ENCODE measurements at places on chromosomes 7 and 10. TPM values are rescaled to one million over a fixed set of nuclear protein-coding genes. Genes with fewer than 3 reads are reported as not detected.
A peak's percentile ranks its signal among the peaks of the same experiment; 100 is the strongest.

DNA sequence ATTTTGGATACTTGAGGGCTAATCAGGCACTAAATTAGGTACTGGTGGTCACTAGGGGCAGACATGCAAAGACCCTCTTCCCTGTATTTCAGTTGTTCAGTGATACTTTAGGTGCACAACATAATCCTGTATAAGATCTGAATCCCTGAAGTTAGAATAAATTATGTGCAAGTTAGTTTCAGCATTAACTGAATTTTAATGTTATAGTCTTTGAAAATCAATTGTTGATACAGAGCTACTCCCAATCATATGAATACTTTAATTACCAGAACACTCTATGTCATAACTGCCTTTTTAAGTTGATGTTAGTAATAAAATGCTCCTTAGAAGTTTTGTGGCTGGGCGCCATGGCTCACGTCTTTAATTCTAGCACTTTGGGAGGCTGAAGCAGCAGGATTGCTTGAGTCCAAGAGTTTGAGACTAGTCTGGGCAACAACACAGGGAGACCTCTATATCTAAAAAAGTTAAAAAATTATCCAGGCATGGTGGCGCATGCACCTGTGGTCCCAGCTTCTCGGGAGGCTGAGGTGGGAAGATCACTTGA lies 87.1 kb upstream of the SKAP2 start:
- no peak for DNase-seq

GRCh38 chr7:135300913-135301765 lies 67.5 kb downstream of the STRA8 start:
- DNase-seq: no peak

DNA sequence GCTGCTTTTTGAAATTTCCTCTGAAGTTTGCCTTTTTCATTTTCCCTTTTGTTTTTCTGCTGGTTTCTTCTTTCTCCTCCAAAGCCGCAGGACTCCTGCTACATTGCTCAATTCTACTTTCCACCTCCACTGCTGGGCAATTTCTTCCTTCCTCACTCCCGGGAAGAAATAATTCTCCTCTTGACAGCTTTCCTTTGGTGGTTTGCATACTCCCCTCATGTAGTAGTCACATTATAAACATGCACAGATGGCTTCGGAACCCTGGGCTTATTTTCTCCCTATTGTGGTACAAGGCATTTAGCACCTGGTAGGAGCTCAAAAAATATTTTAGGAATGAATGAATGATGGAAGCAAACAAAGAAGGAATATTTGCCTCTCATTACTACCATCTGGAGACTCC lies 977.2 kb downstream of the LRMDA start:
- no peak for DNase-seq

GRCh38 chr10:73965890-73966768 lies 31.8 kb upstream of the VCL start:
- peak; percentile 88 for DNase-seq

- DNase-seq: no peak
Observed at GRCh38 chr7:27113991-27114769, 11.7 kb upstream of the HOXA2 start.

GRCh38 chr7:80488406-80488805 lies 23.5 kb downstream of the GNAT3 start:
- DNase-seq: no peak

DNA sequence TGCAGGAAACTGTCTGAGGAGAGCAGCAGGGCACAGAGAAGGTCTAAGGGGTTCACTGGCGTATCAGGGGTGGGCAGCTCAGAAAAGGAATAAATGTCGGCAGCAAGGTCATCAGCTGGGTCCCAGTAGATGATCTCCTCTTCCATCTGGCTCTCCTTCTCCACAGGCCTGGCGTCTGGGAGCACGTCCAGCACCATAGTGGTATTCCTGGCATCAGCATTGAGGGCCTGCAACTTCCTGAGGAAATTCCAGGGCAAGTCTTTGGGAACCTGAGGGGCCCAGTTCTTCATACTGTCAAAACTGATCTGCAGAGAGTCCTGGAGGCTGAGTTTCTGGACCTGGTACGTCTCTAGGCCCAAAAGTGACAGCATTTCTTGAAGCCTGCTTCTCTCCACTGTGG lies 9.6 kb upstream of the MRPS24 start:
- no peak for DNase-seq

- no peak for DNase-seq
Observed at GRCh38 chr7:28687537-28687936, 270.6 kb downstream of the TRIL start.

- no peak for DNase-seq
Observed at GRCh38 chr7:87456247-87456646, 19.2 kb downstream of the ABCB4 start.

SMNDC1 gene
- 11.8 TPM for total RNA-seq

- DNase-seq: no peak
Observed at GRCh38 chr10:44792119-44792775, 118.9 kb upstream of the TMEM72 start.

DNA sequence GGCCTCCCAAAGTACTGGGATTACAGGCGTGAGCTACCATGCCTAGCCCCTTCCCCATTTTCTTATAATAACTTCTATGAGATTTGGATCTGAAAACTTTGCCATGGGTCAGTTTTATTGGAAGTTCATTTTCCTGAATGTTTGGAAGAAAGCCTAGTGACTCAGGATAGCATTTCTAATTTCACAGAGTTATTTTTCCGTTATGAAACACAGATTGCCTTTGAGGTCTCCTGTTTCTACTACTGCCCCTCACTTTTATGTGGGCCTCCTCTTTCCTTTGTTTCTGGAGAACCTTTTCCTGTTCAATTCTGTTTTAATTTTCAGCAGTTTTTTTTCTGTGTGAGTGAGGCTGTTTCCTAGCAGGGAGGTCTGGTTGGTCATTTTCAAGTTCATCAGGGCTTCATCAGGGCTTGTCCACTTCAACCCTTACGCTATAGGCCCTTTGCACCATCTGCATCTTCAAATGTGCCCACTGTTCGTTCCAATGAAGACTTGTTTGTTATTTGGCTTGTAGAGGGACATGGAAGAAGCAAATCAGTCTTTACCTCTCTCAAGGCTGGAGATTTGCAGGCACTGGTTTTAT lies 58.7 kb downstream of the BMPR1A start:
- no peak for DNase-seq

DNA sequence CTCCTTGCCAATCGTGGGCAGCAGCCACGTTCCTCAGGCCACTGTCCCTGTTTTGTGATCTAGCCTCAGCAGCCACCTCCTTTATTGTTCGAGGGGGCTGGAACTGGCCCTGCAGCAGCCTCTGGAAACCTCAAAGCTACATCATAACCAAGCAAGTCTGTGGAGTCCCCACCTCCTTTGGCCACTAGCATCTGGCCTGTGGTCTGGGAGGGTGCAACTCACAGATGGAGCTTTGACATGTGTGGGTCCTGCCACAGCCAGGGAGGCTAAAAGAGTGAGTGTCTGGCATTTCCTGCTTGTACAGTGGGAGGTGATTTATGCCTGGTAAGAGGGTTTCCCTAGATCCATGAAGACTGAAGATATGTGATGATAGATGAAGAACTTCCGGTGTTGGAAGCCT lies 32.3 kb upstream of the NUB1 start:
- no peak for DNase-seq

ASB10 gene
- not detected for total RNA-seq

DNA sequence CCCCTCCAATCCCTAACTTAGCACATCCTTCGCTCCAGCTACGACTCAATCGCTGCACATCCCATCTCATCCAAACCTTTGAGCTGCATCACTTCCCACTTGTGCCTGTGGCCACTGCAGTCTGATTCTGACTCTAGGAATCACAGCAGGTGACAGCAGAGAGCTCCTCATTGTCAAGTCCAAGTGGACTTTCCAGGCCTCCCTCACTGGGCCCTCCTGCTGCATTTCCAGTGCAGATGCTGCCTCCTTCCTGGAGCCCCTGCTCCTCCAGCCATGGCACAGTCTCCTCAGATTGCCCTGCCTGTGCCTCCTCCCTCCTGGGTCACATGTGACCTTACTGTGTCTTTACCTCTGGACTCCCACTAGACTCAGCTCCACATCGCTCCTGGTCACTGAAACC lies 157.3 kb downstream of the USP6NL start:
- no peak for DNase-seq

PIP4K2A gene
- total RNA-seq: 60.3 TPM

C10orf67 gene
- 0.93 TPM for total RNA-seq

DNA sequence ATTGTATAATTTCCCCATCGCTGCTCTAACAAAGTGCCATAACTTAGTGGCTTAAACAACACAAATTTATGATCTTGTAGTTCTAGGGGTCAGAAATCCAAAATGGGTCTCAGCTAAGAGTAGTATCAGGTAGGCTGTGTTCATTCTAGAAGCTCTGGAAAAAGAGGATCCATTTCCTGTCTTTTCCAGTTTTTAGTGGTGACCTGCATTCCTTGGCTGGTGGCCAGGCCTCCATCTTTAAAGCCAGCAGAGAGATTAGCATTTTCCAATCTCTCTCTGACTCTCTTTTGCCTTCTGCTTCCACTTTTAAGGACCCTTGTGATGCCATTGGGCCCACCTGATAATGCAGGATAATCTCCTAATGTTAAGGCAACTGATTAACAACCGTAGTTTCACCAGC lies 41.0 kb upstream of the C10orf120 start:
- DNase-seq: no peak

DNA sequence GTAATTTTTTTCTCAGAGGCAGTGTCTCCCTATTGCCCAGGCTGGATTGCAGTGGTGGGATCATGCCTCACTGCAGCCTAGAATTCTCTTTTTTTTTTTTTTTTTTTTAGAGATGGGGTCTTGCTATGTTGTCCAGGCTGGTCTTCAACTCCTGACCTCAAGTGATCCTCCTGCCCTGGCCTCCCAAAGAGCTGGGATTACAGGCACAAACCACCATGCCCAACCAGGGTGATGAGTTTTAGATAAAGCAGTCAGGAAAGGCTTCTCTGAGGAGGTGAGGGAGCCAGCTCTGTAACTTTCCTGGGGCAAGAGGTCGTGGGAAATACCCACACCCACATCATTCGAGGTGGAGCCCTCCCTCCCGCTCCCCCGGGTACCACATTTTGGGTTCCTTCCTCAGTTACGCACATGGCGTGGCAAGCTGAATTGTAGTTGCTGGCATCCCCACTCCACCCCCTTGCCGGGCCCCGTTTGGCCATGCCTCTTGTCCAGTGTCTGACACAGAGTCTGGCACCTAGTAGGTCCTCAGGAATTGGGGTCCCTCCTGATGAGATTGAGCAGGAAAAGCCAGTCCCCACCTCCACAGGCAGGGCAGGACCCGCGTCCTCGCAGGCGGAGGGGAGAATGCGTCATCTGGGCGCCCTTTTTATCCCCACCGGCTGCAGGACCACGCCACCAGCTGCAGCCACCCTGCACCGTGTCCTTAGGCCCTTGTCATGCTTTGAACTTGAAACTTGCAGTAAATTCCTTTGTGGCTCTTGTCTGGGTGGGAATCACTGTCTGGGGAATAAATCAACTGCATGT lies 43.4 kb downstream of the CLIP2 start:
- DNase-seq: no peak

CALHM2 gene
- 13.7 TPM for total RNA-seq

MYH16 gene
- total RNA-seq: not detected

DNA sequence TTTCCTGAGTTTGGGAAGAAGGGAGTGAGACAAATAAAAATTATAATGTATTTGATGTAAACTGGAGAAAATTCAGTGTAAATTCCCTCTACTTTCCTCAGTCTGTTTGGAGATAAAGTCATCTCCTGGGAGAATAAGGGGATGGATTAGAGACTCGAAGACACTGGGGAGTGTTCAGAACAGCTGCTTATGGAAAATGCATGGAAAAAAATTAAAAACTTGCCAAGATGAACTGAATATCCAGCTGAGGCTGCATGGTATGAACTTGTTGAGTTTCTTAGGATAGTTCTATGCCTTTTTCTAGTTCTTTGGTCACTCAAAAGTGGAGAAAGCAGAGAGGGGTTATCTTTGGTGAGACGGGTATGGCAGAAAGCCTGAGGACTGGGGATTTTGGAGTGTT lies 210.5 kb downstream of the BICC1 start:
- no peak for DNase-seq

DNA sequence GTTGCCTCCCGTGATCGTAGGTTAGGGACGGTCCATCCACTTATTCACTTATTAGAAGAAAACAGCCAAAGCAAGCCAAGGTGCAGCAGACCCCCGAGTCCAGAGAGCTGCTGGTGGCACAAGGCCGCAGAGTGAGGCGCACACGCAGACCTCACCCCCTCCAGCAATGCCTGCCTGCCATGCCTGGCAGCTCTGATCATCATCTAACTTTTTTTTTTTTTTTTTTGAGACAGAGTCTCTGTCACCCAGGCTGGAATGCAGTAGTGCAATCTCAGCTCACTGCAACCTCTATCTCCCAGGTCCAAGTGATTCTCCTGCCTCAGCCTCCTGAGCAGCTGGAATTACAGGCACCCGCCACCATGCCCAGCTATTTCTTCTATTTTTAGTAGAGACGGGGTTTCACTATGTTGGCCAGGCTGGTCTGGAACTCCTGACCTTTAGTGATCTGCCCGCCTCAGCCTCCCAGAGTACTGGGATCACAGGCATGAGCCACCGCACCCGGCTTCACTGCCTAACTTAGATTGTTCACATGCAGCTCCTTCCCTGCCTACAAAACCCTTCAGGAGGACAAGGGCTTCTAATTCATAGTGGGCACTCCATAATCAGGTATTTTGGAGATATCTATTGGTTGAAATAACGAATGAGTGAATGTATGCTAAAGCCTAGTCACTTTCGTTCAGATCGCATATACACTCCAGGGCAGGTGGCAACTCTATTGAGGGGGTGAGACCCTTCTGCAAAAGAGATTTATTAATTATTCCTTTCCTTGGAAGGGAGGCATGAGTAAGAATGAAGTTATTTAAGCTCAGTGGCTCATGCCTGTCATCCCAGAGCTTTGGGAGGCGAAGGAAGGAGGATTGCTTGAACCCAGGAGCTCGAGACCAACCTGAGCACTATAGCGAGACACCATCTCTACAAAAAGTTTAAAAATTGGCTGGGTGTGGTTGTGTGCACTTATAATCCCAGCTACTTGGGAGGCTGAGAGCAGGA lies 15.9 kb downstream of the TRIM56 start:
- DNase-seq: no peak

GRCh38 chr10:77577666-77578229 lies 59.9 kb downstream of the KCNMA1 start:
- DNase-seq: no peak

GRCh38 chr7:49255054-49255453 lies 330.7 kb downstream of the CDC14C start:
- DNase-seq: no peak

- DNase-seq: no peak
Observed at GRCh38 chr10:108250936-108251620, 1086.6 kb upstream of the SORCS1 start.

GRCh38 chr10:101120884-101121653 lies 10.0 kb upstream of the TLX1 start:
- DNase-seq: no peak
